Daoy (cell line): ENCODE measurements at places on chromosomes 11 and 22.

DNA sequence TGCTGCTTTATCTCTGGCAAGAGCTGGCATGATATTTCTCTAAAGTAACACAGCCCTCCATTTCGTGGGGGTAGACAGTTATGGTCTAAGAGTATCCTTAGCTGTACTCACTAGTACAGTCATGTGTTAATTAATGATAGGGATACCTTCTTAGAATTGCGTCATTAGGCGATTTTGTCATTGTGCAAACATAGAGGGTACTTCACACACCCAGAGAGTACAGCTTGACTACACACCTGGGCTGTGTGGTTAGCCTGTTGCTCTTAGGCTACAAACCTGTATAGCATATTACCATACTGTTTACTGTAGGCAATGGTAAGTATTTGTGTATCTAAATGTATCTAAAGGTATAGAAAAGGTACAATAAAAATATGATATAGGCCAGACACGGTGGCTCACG is 17.0 kb downstream of the XRCC6 start:
- no peak for DNase-seq

DNA sequence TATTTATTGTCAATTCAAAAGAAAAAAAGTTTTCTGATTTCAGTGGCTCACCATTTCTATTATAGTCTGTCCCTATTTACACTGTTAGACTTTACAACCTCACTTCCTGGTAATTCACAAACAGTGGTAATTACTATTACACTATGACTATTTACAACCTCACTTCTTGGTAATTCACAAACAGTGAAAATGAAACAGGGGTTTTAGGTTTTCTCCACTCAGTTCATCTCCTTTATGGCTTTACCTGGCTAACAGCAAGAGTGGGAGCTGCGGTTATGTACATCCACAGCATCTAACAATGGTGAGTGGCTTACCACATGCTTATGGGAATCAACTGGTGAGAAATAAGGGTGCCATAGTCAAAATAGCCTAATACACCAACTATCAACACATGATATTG is 166.4 kb downstream of the CASP12 start:
- DNase-seq, result no peak

- no peak for DNase-seq
Measured at GRCh38 chr22:46587492-46588278, 32.5 kb upstream of the GRAMD4 start.

DNA sequence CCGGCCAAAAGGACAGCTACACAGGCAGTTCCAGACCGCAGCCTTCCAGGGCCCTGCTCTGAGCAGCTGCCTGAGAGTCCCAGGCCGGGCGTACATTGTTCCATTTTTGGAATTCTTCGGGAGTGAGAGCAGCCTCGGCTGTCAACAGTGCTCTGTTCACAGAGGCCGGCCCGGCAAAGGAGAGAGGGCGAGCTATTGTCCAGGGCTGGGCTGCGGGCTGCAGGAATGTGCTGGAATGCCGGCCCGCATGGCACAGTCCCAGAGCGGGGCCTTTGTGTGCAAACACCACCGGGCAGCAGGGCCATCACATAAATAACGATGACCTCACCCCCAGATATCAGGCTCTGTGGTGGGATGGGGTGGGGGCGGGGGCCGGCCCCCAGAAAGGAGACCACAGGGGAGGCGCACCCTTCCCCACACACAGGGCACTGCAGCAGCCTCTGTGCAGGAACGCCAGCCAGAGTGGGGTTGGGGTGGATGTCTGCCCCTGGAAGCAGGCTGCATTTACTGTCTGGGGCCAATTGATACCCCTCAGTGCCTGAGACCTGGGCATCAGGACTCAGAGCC is 15.8 kb downstream of the LINC01488 start:
- DNase-seq, result peak; percentile 95

- no peak for DNase-seq
Measured at GRCh38 chr11:18526130-18526520, 617 bp downstream of the TSG101 start.

- DNase-seq, result peak; percentile 86
Measured at GRCh38 chr22:49462795-49463194, 364.9 kb downstream of the BRD1 start.

DNA sequence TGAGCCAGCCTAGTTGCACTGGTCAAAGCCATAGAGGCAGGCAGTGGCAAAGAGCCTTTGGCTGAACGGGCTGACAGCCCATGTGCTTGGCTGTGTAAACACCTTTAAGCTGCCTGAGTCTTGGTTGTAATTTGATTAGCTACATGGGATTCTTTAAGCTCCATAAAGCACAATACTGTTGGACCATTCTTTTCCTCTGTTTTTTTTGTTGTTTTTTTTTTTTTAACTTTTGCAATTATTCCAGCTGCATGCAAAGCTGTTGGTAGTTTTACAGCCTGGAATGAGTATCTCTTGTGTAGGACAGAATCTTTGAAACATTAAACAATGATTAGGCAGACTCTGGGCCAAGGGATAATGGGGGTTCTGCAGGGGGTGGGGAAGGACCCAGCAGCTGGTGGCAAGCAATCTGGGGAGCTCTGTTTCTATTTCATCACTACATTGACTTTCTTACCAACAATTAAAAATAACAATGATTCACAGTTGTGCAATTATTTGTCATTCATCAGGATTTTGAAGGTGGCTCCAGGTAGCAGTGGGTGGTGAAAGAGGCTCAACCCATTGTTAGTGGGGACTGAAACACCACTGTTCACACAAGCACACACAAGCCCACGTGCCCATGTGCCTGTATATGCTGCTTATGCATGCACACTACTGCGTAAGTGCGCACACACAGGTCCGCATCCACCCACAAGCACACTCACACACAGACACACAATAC is 69.5 kb upstream of the CSNK2A3 start:
- DNase-seq, result no peak

- no peak for DNase-seq
Measured at GRCh38 chr11:122421702-122422101, 233.8 kb upstream of the UBASH3B start.

DNA sequence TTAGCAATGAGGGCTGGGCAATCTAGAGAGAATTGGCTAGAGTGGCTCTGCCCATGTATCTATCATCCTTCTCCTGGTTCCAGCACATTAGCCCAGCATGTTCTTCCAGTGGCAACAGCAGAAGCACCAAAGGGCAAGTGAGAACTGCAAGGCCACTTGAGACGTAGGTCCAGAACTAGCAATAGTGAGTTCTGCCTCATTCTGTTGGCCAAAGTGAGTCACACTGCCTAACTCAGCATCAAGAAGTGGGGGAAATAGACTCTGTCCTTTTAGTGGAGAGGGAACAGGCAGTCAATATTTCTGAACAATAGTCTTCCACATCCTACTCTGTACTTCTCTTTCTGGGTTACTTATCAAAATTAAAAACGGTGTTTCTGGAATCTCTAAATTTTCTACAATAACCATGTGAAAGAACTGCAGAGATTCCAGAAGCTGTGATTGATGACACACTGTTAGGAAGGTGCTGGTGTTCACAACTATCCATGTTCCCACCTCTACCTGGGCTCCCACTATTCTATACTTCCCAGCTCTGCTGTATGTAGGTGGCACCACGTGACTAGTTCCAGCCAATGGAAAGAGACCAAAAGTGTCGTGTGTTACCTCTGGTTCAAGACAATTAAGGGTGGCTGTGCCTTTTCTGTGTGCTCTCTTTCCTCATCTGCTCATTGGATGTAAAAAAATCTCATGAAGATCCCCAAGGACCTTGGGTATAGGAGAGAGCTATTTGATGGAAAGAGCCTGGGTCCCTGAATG is 23.4 kb upstream of the GRK3 start:
- no peak for DNase-seq

DNA sequence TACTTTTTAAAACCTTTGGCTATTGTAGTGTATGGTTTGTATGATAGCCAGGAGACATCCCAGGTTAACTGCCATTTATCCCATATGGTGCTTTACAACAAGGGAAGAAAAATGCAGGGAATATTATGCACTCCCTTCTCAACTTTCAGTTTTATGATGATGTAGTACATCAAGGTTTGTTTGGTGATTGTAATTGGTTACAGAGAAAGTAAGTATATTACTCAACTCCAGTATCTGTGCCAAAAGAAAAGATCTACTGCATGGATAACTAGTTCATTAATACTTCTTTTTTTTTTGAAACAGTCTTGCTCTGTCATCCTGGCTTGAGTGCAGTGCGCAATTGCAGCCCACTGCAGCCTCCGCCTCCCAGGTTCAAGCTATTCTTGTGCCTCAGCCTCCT is 65.3 kb downstream of the BCL2L13 start:
- DNase-seq, result no peak

GRCh38 chr11:118051611-118052461 is 25.0 kb upstream of the TMPRSS4 start:
- no peak for DNase-seq

- no peak for DNase-seq
Measured at GRCh38 chr11:113831314-113831713, 44.1 kb downstream of the USP28 start.

DNA sequence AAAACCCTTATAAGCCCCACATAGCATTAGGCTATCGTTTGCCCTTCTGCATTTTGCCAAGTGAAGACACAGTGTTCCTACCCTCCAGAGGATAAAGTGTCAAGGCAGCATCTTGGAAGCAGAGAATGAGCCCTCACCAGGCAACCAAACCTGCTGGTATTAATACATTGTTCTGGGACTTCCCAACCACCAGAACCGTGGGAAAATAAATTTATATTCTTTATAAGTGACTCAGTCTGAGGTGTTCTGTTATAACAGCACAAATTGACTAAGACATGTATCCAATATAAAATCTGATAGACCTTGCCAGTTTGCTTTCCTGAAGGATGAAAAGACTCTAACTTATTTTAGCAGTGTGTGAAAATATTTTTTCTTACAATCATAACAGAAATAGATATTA is 792.5 kb upstream of the LRRC4C start:
- DNase-seq, result no peak

GRCh38 chr22:36571991-36572390 is 43.0 kb upstream of the EIF3D start:
- DNase-seq, result no peak

GRCh38 chr11:108592591-108593213 is 866 bp downstream of the EXPH5 start:
- peak; percentile 38 for DNase-seq

DNA sequence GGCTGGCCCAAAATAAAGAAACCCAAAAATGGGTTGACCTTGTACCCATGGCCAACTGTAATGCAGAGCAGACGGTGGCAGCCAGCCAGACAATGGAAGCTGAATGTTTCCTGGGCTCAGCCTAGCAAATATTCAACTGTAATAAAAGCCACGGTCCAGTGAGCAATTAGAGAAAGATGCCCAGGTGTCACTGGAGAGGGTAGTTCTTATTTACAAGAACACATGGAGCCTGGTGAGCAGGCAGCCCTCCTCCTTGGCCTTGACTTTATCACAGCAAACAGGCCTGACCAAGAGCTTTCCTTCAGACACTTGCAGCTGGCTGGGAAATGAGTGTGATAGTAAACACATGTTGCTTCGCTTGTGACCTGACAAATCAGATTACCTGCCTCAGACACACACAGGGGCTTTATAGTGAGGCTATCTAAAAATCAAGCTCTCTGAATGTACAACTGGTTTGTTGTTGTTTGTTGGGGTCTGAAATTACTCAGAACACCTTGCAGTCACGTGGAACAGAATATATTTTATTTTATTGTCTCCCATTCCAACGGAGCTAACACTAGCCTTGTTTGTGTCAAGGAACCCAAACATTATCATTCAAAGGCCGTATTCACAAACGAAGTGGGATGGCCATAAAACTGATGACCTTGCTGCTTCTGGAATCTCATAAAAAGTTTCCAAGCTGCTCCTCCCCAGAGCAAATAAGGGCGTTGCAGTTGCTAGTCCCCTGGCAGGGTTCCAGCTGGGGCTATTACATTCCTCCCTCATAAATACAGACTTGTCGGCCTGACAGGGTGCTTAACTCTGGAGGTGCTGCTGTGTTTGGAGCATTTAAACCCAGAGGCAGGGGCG is 161.1 kb downstream of the BBOX1 start:
- DNase-seq, result peak; percentile 90

- DNase-seq, result no peak
Measured at GRCh38 chr22:33111491-33111890, 53.3 kb upstream of the SYN3 start.

DNA sequence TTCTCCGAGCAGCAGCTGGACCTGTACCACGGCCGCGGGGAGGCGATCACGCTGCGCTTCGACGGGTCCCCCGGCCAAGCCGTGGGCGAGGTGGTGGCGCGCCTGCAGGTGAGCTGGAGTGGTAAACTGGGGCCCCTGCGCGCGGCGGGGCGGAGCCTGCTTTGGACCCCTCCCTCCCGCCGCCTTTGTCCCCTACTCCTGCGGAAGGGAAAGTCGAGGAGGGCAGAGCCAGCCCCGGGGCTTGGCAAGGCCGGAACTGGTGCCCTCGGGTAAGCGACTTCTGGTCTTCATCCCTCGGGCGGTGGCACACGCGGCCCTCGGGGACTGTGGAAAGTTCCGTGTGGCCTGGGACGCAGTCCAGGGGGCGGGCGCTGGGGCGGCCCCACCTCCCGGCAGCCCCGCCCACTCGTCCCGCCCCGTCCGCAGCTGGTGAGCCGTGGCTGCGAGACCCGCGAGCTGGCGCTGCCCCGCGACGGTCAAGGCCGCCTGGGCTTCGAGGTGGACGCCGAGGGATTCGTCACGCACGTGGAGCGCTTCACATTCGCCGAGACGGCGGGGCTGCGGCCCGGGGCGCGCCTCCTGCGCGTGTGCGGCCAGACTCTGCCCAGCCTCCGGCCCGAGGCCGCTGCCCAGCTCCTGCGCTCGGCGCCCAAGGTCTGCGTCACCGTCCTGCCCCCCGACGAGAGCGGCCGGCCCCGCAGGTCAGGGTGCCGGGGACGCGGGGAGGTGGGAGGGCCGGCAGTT is 9.2 kb downstream of the SIPA1 start:
- no peak for DNase-seq

DNA sequence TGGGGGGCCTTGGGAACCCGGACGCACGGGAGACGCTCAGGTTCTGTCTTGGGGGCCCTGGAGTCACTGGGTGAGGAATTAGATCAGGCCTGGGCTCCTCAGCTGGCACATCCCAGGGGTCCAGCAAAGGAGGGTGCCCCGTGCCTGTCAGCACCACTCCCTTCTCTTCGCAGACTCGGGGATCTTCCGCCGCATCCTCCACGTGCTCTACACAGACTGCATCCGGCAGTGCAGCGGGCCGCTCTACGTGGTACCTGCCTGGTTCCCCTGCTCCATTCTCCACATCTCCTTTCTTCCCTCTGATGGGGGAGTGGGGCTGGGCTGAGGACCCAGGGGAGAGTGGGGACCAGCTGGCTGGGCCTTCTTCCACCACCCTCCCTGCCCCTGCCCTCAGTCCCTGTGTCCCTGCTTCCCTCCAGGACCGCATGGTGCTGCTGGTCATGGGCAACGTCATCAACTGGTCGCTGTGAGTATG is 6.7 kb upstream of the TAGLN start:
- DNase-seq, result no peak

- no peak for DNase-seq
Measured at GRCh38 chr22:46965555-46966494, 203.4 kb downstream of the TBC1D22A start.

- no peak for DNase-seq
Measured at GRCh38 chr11:60947700-60948099, 4.3 kb downstream of the SLC15A3 start.

GRCh38 chr11:2912498-2912897 is 16.7 kb downstream of the PHLDA2 start:
- peak; percentile 93 for DNase-seq
